Neural progenitor cell (in vitro differentiated cells): ENCODE measurements at places on chromosomes 2 and 18.
A peak's percentile ranks its signal among the peaks of the same experiment; 100 is the strongest.

- peak; percentile 54 for DNase-seq
Measured at GRCh38 chr2:170222298-170222697, 44.4 kb downstream of the MYO3B start.

DNA sequence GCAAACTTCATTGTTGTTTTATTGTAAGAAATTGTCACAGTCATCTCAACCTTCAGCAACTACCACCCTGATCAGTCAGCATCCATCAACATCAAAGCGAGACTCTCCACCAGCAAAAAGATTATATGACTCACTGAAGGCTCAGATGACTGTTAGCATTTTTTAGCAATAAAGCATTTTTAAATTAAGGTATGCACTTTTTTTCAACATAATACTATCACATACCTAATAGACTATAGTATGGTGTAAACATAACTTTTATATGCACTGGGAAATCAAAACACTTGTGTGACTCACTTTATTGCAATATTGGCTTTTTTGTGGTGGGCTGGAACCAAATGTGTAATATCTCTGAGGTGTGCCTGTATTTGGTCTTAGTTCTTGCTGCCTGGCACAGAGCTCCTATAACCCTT lies 15.6 kb downstream of the SCN1A start:
- no peak for DNase-seq

DNA sequence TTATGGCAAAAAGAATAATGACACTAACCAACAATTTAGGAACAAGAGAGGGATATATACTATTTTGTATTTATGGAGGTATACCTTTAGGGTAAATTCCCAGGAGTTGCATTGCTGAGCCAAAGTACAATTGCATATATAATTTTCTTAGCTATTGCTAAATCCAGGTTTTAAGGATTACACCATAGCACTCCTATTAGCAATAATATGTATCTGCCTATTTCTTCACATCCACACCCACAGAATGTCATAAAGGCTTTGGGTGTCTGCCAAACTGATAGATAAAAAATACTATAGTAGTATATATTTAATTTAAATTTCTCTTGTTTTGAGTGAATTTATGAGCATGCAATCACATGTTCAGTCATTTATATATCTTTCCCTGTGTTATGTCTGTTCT lies 11.5 kb upstream of the SERPINB13 start:
- DNase-seq: no peak

- no peak for DNase-seq
Measured at GRCh38 chr2:142174176-142174575, 43.4 kb upstream of the LRP1B start.

GRCh38 chr2:156511803-156512202 lies 75.6 kb downstream of the GPD2 start:
- no peak for DNase-seq

DNA sequence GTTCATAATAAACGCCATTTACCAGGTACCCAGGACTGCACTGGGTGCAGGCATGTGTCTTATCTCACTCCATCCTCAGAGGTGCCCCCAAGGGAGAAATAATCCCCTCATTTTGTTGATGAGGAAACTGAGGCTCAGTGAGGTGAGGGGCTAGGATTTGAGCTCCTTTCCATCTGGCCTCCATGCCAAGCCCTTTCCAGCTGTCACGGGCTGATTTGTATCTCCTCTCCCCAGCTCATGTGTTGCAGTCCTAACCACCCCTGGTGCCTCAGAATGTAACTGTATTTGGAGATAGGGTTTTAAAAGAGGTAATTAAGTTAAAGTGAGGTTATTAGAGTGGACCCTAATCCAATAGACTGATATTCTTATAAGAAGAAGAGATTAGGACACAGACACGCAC lies 137.3 kb downstream of the MYCN start:
- DNase-seq: no peak

- DNase-seq: peak; percentile 71
Measured at GRCh38 chr2:26463244-26464192, 14.4 kb downstream of the OTOF start.

DNA sequence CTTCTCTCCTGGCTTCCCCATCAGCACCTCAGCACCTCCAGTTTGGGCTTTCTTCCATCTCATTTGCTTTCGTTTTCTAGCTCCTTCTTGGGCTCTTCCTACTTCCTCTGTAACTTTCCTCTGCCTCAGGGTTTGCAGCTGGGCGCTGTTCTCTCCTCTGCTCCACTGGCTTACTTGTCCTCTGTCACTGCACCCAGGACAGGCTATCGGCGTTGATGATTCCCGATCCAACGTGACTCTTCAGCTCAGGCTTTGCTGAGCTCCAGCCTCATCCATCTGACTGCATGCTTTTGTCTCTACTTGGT lies 362.4 kb downstream of the CYRIA start:
- no peak for DNase-seq

- no peak for DNase-seq
Measured at GRCh38 chr2:211103989-211104388, 547.6 kb downstream of the CPS1 start.

GRCh38 chr2:78811955-78812610 lies 213.4 kb upstream of the REG3G start:
- DNase-seq: no peak

DNA sequence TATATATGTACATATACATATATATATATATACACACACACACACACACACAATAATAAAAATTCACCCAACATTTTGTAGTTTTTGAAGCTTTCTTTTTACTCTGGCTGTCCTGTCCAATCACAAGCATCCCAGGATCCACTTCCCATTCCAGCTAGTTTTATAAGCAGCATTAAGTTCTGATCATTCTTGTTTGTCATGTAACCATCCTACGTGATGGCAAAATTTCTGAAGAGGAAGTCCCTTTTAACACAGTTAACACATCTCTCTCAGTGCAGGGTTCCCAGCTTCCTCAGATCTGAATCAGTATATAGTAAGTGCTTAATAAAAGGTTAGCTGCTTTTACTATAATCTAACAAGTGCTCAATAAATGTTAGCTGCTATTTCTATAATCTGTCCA lies 26.4 kb downstream of the MYOM1 start:
- no peak for DNase-seq

- no peak for DNase-seq
Measured at GRCh38 chr2:168722592-168722991, 79.8 kb upstream of the NOSTRIN start.

DNA sequence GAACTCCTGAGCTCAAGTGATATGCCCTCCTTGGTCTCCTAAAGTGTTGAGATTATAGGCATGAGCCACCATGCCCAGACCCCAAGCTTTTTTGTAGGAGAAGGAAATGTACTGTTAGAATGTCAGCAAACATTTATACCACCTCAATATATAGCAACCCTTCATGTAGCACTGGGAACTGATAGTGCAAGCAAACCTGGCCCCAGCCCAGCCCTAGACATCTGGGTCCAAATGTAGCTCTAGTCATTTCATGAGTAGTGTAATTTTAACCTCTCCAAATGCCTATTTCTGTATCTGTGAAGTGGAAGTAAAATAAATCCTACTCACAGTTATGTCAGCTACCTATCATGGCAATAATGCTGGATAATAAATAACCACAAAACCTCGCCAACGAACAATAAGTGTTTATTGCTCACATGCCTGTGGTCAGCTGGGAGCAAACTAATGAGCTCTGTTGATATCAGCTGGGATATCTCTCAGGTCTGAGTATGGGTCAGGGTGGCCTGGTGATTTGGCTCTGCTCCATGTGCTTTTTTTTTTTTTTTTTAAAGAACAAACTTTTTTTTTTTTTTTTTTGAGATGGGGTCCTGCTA lies 180.4 kb downstream of the CD8B2 start:
- no peak for DNase-seq

GRCh38 chr2:134351016-134351415 lies 97.1 kb downstream of the MGAT5 start:
- DNase-seq: no peak

DNA sequence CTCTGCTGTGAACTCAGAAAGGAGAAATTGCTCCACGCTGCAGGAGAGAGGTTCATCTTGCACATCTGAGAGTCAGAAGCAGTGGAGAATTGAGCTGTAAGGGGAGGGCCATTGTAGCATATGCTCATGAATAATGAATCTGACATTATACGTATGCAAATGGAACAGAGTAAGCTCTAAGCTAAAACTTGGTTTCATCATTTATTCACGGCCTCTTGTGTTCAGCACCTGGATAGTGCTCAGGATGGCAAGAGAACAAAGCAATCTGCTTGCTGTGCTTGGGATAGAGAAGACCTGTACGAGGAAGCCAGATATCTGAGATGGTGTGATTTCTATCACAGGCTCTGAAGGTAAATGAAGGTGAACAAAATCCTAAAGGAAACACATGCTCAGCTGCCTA lies 87.9 kb upstream of the GCFC2 start:
- no peak for DNase-seq

DNA sequence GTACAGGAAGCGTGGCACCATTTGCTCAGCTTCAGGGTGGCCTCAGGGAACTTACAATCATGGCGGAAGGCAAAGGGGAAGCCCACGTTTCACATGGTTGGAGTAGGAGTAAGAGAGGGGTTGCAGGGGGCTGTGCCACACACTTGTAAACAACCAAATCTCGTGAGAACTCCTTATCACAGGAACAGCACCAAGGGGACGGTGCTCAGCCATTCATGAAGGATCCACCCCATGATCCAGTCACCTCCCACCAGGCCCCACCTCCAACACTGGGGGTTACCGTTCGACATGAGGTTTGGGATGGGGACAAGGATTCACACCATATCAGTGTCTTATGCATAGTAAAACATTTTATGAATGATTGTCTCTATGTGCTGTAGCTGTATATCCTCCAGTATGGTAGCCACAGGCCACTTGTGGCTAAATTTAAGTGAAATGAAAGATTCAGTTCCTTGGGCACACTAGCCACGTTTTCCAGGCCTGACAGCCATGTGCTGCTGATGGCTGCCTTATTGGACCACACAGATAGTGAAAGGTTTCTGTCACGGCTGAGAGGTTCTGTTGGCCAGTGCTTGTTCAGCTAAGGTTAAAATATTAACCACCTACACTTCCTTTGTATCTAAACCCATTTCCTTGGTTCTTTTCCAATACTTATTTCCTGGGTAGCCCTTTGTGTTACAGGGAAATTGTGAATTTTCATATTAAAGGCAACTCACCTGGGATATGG lies 77.3 kb downstream of the AGAP1 start:
- no peak for DNase-seq

DNA sequence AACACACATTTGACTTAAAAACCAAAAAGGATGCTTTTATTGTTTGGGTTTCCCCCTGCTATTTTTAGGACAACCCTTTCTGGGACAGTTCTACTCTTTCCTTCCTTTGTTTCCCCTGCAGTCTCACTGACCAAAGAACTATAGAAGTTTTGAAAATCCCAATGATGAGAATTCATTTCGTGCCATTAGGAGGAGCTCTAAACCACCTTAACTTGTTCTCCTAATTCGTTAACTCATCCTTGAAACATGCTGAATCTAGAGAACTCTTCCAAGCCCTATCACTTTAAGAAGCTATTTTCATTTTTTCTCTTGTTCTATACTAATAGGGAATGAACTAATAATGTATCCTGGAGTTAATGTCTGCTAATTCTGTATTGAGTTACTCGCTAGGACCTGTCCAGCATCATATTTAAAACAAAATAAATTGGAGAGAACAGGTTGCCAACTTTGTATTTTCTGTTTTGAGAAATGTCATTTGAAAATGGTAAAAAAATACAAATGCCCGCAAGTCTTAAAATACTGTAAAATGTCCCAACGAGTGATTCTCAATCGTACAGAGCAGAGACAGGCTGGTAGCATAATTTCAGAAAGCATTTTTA lies 62.9 kb downstream of the AFTPH start:
- DNase-seq: peak; percentile 65

DNA sequence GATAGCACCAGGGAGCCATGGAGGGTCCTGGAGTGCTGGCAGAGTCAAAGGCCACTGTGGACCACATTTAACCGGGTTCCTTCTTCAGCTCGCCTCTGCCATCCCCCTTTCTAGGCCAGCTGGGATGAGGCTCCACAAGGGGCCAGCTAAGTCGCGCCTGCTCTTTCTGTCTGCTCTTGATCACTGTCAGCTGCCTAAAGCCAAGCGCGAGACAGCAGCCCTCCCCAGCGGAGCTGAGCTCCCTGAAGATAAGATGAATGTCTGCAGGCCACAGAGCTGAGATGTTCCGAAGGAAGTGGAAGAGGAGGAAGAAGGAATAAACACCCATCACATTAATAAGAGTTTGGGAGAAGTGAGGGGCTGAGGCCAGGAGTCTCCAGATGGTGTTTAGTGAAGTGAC lies 99.6 kb downstream of the CELF4 start:
- DNase-seq: peak; percentile 25

DNA sequence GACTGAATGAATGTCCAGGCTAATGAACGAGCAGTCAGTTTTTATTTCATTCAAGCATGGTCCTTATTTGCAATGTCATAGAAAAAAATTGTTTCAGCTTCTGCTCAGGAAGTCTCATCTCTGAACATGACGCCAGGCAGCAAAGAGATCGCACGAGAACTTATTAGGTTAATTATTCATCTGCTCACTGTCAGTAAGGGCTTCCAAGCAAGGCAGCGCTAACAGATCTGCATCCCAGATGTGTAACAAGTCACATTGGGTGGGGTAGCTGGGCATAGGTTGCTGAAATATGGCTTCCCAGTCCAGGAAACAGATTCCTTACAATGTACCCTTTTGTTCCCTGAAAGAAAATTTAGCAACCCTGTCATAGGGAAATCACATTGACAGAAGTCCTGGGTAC lies 63.5 kb downstream of the ANKRD44 start:
- no peak for DNase-seq

DNA sequence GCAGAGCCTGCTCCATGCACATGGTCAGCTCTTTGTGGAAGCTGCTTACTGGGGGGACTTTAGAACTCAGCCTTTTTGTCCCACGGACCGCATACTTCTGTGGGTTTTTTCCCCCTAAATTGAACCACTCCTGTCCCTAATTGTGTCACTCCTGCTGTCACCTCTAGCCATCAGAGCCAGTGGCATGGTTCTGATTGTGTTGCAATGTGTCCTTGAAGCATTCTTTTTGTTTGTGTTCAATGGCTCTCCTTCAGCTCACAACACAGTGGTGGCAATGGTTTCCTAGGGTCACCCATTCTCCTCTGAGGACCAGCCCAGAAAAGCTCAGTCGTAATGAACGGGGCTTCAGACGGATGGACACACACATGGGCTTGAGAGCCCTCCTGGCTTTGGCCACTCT lies 35.4 kb downstream of the CDCA7 start:
- no peak for DNase-seq

GRCh38 chr2:180412219-180412618 lies 405.1 kb upstream of the CWC22 start:
- DNase-seq: no peak
